ENCODE measurements at places on chromosomes 4 and X. TPM values are rescaled to one million over a fixed set of nuclear protein-coding genes. Genes with fewer than 3 reads are reported as not detected.

DNA sequence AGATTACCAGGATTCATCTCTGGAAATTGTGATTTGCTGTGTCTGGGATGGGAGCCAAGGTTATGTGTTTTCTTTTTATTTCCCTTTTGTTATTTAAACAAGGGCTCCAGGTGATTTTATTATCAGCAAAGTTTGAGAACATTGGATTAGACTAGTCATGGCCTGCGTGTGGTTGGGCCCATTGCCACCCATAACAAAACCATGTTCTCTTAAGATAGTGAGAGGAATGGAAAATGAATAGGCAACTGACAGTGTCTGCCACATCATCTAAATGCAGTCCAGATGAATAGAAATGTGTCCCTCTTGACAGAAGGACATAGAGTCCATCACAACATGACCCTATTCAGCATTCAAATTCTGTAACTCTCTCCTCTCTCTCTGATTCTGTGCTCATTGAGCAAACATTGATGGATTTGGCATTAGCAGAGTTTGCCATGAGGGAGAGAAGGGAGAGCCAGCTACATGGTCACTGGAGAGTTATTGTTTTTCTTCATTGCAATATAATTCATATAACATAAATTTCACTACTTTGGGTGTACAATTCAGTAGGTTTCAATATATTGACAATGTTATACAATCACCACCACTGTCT lies 11.7 kb downstream of the XK start:
- H3K36me3 ChIP-seq, result no peaks in the 10 kb centered on the region
- H3K27me3 ChIP-seq, result no peaks in the 10 kb centered on the region
- no peak overlapping the region for H3K4me3 ChIP-seq
- no peak overlapping the region for H3K27ac ChIP-seq

CCKAR gene
- 4.3 TPM for total RNA-seq

CCSER1 gene
- total RNA-seq, result 18.1 TPM

DNA sequence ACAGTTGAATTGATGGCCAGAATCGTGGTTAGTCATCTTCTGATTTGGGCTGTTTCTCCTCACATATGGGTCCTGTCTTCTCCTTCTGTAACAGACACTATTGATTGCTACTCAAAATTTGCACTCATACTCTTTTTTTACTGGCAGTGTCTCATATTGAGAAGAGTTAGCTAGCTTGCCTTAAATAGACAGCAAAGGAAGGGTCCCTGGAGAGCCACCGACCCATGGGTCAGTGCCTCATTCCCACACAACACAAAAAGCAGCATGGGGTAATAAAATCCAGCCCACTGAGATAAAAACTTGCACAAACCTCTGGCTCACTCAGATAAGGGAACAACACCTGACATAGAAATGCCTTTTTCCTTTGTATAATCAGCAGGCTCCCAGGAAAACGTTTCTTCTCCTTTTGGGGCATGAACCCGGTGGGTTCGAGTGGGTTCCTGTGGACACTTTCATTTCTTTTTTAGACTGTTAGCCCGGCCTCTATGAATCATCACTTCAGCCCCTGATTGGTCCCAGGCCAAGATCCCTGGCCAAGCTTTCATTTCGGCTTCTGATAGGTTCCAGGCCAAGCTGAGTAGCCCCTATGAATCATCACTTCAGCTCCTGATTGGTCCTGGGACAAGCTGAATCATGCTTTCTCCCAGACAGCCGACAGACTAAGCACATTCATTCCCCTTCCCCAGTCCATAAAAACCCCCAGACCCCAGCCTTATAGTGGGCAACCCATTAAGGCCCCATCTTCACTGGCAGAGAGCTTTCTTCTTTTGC lies 408.1 kb downstream of the DCAF12L2 start:
- DNase-seq, result no peak
- H3K27ac ChIP-seq, result no peak overlapping the region
- H3K36me3 ChIP-seq, result no peaks in the 10 kb centered on the region
- H3K27me3 ChIP-seq, result no peaks in the 10 kb centered on the region
- no peak overlapping the region for H3K4me3 ChIP-seq

OPN1LW gene
- total RNA-seq, result not detected

DNA sequence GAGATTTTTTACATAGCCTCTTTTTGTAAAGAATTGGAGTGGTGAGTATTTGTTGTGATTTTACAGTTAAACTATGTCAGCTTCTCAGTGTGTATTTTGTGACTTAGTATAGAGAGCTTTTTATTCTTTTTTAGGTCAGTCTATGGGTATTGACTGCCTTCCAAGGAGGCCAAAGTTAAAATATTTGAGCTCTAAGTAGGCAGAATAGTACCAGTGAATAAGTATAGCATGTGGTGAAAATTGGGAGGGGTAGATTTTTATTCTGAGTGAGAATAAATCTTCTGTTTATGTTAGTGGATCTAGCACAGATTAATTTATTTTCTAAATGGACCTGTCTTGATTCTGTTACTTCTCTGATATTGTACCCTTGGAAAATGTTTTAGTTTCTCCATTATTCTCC lies 37.5 kb downstream of the HERC3 start:
- H3K4me1 ChIP-seq, result no peaks in the 10 kb centered on the region
- H3K27ac ChIP-seq, result no peak overlapping the region
- peaks cover 4% of the 10 kb centered on the region for H3K36me3 ChIP-seq
- DNase-seq, result no peak

DNA sequence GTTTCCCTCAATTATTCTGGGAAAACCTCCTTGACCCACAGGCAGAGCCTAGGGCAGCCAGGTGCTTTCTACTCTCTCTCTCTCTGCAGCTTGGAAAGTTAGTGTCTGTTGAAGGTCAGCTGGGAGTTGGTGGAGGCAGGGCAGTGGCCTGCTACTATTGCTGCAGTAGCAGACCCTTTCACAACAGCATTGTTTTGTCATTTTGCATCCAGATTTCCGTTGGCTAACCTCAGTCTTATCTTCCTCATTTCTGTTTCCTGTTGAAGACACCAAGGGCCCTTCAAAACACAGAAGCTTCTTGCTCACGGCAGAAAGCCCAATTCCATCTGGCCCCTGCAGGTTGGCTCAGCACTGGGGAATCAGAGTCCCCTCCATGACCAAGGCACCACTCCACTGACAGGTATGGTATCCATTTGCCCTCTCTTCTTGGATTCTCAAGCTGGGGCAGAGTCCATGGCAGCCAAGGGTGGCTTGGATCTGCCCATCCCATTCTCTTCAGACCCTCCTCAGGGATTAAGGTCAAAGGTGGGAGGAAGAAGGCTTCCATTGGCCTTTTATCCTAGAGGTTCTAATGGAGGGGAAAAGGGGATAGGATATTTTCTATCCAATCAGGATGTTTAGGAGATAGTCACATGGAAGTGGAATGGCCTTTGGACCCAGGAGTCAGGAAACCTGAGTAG lies 24.6 kb downstream of the VSIG4 start:
- DNase-seq, result no peak
- no peak overlapping the region for H3K27ac ChIP-seq
- H3K4me1 ChIP-seq, result no peaks in the 10 kb centered on the region
- no peak overlapping the region for H3K4me3 ChIP-seq
- H3K27me3 ChIP-seq, result no peaks in the 10 kb centered on the region

DNA sequence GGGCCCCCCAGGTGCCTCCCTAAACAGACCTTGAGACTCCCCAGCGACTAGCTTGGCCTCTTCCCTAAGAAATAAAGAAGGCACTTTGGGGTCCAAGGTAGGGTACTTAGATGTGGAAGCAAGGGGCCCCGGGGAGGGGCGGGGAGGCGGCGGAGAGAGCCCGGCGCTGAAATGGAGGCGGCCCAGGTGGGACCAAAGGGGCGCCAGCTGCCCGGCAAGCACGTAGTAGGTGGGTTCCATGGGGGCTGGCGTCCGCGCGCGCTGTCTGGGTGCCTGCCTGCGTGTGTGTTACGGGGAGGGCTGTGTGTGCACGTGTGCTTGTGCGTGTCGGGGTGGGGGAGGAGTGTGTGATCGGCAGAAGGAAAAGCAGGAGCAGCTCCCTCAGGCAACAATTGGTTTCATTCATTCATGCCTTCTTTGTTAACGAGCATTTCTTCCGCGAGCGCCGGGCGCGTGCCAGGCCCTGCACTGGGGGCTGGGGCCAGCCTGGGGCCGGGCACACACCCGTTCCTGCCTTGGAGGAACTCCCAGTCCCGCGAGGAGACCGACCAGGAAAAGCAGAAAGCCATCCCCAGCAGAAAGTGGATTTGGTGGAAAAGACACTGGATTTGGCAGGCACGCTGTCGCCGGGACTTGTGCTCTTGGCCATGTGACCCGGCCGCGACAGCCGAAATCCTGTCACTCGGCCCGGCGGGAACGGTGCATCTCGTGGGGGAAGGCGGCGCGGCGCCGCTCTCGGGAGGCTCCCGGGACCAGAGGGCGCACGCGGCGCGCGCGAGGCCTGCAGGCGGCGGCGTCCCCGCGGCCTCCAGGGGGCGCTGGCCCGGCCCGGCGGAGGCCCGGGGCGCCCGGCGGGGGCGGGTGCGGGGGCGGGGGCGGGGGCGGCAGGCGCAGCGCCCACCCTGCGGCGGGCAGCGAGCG lies 3.3 kb upstream of the DUSP9 start:
- no peak overlapping the region for H3K27ac ChIP-seq
- H3K4me1 ChIP-seq, result no peaks in the 10 kb centered on the region
- H3K36me3 ChIP-seq, result no peaks in the 10 kb centered on the region

DNA sequence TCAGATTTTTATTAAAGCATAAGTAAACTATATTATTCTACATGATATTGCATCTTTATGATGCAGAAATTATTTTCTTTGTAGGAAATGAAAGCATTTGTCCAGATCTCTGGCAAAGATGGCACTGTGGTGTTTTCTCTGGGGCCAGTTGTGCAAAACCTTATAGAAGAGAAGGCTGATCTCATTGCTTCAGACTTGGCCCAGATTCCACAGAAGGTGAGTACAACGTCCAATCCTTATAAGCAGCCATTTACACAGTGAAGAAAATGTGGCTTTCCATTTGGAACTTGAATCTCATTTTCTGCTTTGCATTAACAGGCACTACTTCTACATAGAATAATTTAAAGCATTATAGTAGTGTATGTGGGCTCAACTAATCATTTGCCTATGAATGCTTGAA lies 6.9 kb upstream of the UGT2B7 start:
- DNase-seq, result no peak
- no peaks in the 10 kb centered on the region for H3K27me3 ChIP-seq
- H3K4me1 ChIP-seq, result no peaks in the 10 kb centered on the region
- H3K36me3 ChIP-seq, result no peaks in the 10 kb centered on the region
- H3K27ac ChIP-seq, result no peak overlapping the region

IRS4 gene
- 13.7 TPM for total RNA-seq

GRCh38 chr4:82852751-82853285 lies 38.1 kb downstream of the SEC31A start:
- H3K27me3 ChIP-seq, result no peaks in the 10 kb centered on the region
- DNase-seq, result no peak
- no peaks in the 10 kb centered on the region for H3K4me1 ChIP-seq
- H3K27ac ChIP-seq, result no peak overlapping the region
- no peak overlapping the region for H3K4me3 ChIP-seq

DNA sequence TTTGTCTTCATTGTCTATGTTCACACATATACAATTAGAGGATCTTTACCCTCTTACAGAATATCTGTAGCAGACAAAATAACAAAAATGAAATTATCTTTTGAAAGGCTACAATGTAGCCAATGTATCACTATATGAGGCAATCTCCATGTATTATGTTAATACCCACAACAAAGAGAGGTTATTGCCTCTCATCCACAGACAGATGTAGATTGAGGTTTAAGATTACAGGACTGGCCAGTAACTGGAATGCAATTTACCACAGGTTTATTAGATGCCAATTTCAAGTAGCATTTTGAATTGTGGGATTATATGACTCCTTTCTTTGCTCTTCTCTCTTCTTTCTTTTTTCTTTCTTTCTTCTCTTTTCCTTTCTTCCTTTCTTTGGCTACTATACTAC lies 242.6 kb downstream of the ANKRD50 start:
- H3K27me3 ChIP-seq, result no peaks in the 10 kb centered on the region
- no peak for DNase-seq
- no peak overlapping the region for H3K4me3 ChIP-seq
- H3K27ac ChIP-seq, result no peak overlapping the region

- no peak for DNase-seq
- no peaks in the 10 kb centered on the region for H3K27me3 ChIP-seq
- H3K4me1 ChIP-seq, result no peaks in the 10 kb centered on the region
- no peak overlapping the region for H3K27ac ChIP-seq
- H3K4me3 ChIP-seq, result no peak overlapping the region
These were observed 342.7 kb downstream of the GLUD2 start for GRCh38 chrX:121389976-121390714.
